Kidney glomerular epithelial cell (primary cell): ENCODE measurements at places on chromosomes 4 and X.

- no peak for DNase-seq
Observed at GRCh38 chr4:168765726-168766125, 244.3 kb downstream of the CBR4 start.

DNA sequence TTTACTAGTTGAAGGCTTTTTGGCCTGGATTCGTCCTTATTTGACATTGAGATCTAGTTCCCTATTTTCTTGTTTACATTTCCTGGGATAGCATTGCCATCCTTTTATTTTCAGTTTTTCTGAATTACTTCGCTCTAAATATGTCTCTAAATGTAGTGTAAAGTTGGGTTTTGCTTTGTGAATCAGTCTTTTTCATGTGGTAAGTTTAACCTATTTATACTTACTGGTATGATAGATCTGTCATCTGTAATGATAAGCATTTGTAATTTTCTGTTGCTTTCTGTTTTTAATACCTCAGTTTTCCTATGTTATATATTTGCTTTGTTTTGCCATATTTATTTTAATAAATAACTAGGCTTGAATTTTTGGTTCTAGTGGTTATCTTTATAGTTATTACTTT lies 6.7 kb downstream of the PDK3 start:
- no peak for DNase-seq

DNA sequence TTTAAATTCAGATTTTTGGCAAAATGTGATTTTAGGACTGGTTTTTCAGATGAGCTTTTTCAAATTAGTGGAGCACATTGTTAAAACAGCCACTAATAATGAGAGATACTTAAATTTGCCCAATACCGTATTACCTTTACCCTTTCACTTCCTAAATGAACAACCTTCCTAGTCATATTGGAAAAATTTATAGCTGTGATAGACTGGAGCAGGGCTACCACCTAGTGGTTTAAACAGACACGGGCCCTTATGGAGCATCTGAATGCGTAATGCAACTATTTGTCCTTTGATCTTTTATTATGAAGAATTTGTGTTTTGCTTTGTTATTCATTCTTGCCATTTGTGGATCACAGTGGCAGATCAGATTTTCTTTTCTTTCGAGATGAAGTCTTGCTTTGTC lies 72.7 kb downstream of the KDM6A start:
- DNase-seq, result no peak

- no peak for DNase-seq
Observed at GRCh38 chr4:4362991-4363697, 23.8 kb upstream of the NSG1 start.

- DNase-seq, result no peak
Observed at GRCh38 chr4:86991994-86992393, 57.2 kb downstream of the AFF1 start.

- DNase-seq, result no peak
Observed at GRCh38 chrX:123223409-123223808, 39.3 kb downstream of the GRIA3 start.

GRCh38 chr4:16573739-16574138 lies 324.7 kb downstream of the LDB2 start:
- DNase-seq, result peak; percentile 28

DNA sequence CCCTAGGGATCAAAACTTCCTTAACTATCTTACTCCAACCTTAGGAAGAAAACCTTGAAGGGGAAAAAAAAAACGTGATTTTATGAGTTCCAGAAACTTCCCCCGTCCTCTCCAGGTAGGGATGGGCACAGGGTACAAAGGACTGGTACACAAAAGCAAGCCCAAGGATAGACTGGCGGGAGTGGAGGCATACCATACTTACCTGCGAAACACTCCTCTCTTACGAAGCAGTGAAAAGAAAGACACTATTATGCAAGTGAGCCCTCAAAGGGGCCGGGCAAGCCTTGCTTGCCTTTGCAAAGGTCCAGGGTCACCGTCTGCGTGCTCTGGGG lies 651 bp downstream of the TSPAN6 start:
- no peak for DNase-seq

GRCh38 chr4:144174401-144175067 lies 34.0 kb upstream of the GYPA start:
- DNase-seq, result peak; percentile 67

DNA sequence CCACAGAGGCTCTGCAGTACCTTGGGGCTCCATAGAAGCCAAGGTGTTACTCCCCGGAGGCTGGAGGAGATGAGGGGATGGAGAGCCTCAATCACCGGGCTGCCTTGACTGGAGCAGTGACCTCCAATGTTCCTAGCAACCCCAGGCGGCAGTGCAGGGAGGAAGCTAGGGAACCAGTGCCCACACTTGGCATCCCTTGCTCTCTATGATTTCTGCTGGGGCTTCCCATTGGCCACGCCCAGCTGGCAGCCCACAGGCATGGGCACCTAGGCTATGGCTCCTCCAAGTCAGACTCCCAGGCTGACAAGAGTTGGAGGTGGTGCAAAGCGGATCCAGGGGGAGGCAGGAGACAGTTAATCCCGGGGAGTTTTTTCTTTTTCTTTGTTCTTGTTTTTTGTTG lies 229.7 kb downstream of the EVC2 start:
- no peak for DNase-seq

- no peak for DNase-seq
Observed at GRCh38 chr4:37243051-37243450, 1.5 kb upstream of the NWD2 start.

GRCh38 chr4:1813231-1813630 lies 20.1 kb downstream of the FGFR3 start:
- no peak for DNase-seq

DNA sequence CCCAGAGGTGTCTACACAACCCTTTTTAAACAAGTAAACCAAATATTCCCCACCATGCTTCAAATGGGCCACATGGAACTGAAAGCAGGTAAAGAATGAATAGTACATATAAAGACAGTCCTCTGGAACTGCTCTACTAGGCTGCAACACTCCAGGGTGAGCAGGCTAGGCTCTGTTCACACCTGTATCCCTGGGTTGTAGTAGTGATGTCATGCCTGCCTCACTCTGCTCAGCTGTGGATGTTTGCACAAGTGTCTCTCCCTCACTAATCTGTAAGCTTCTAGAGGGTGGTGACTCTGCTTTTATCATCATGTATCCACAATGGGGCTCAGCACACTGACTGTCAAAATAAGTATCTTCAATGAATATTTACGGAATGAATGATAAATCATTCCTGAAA lies 20.4 kb downstream of the LEF1 start:
- DNase-seq, result no peak

DNA sequence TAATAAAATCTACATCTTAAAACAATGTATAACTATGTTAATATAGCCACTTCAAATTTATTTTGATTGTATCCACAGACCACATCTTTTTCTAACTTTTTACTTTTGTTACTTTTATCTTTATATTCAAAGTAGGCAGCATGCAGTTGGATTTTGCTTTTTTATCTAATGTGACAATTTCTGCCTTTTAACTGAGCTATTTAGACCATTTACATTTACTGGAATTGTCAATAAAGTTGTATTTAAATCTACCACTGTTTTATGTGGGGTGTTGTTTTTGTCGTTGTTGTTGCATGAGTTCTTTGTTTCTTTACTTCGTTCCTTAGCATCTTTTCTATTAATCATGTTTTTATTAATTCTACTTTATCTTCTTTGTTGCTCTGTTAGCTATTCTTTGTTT lies 42.0 kb downstream of the NEUROG2 start:
- DNase-seq, result no peak

- DNase-seq, result no peak
Observed at GRCh38 chr4:125985856-125986255, 671.1 kb downstream of the FAT4 start.

GRCh38 chr4:57116245-57116644 lies 6.1 kb upstream of the IGFBP7 start:
- no peak for DNase-seq

GRCh38 chr4:1557221-1557597 lies 126.9 kb downstream of the FAM53A start:
- no peak for DNase-seq

DNA sequence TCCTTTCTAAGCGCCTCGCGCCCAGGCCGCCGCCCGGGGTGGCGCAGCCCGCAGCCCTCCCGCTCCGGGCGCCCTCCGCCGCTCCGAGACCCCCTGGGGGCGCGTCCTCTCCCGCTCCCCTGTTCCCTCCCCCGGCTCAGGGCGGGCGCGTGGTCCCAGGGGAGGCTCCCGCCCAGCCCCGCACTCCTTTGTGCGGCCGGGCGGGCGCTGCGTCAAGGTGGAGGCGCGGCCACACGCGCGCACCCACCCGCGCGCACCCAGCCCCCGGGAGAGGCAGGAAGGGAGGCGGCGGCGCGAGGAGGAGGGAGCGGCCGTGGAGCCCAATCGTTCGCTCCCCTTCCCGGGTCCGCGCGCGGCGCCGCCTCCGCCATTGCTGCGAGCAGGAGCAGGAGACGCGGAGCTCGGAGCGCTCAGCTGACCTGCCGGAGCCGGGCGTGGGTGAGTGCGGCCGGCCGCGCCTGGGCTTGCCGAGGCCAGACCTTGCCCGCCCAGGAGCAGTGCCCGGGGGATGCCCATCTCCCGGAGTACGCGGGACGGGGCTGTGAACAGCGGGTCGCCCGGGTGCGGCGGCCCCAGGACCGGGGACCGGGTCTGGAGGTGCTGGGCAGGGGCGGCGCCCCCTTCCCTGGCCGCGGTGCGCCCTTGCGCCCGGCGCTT lies at the start of gene NSG1:
Gene NSG1, plus strand, starts transcription at position 367 of the 657 bp plus-strand sequence. CDS start 528 bp downstream, outside the sequence.
- DNase-seq, result no peak

- no peak for DNase-seq
Observed at GRCh38 chr4:77854431-77855111, 8.1 kb upstream of the MRPL1 start.

DNA sequence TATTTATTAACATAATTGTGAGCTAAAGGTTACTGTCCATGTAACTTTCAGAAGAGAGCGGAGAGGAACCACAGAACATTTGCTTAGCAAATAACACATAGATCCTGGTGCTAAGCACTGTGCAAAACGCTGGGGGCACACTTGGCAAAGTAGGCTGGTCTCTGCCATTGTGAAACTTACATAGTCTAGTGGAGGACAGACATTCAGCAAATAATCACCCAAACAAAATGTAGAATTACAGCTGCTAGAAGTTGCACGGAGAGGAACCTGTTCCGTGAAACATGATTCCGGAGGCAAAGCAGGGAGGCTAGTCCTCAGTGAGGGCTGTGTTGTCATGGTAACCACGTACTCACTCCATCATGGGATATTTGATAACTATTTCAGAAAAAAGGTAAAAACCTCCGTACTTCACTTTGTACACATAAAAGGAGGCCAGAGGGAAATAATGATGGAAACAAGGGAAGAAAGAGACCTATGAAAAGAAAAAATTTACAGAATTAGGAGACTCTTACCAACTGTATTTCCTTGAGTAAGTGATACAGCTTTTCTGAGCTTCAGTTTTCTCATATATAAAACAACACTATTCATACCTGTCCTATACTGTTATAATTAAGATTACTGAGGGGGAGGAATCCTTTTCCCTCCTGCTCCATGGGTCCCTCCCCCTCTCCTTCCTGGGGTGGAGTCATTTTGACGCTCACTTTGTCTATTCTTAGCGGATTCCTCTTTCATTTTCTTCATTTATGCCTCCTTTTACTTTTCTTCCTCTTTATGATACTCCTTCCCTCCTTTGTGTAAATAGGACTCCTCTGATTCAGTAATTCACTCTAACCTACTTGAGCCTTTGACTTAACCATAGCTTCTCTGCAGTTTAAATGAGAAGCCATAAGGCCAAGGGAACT lies 825 bp upstream of the RASGEF1B start:
- no peak for DNase-seq

GRCh38 chrX:46649421-46650260 lies 76.1 kb downstream of the CHST7 start:
- peak; percentile 1 for DNase-seq

- no peak for DNase-seq
Observed at GRCh38 chr4:67083496-67083895, 461.8 kb downstream of the CENPC start.

- no peak for DNase-seq
Observed at GRCh38 chrX:65821721-65822496, 154.5 kb downstream of the MSN start.

- no peak for DNase-seq
Observed at GRCh38 chr4:15848191-15848842, 70.2 kb downstream of the CD38 start.

DNA sequence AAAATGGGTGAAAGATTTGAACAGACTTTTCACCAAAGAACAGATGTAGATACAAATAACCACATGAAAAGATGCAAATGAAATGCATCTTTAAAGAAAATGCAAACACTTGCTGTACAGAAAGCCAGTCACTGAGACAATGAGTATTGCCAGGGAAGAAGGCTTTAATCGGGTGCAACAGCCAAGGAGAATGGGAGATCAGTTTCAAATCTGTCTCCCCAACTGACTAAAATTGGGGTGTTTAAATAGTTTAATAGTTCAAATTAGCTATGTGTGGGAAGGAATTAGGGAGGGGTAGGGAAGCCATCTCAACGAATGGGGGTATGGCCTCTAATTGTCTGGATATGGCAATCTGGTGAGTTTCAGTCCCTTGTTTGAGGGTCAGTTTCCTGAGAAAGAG lies 295.4 kb downstream of the PTTG2 start:
- no peak for DNase-seq

GRCh38 chr4:139761461-139761860 lies 95.8 kb downstream of the MGST2 start:
- DNase-seq, result no peak
